ENCODE measurements at places on chromosomes 12 and 14.

DNA sequence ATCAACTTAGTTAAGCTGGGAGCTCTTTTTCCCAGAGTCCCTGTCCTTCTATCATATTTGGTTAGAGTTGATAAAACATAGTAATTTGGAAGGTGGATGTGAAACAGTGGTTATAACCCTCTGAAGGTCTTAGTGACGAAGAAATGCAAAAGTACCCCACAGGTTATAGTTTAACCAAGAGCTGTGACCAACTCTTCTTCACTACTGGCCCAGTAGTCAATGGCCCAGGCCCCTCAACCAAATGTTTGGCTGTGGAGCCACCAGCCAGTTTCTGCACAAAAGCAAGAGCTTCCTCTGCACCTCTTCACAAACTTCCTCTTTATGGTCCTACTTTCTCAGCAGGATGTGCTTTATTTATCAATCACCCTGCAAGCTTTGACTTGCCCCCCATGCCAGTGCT lies 132.6 kb downstream of the BMP4 start:
- DNase-seq = no peak

DNA sequence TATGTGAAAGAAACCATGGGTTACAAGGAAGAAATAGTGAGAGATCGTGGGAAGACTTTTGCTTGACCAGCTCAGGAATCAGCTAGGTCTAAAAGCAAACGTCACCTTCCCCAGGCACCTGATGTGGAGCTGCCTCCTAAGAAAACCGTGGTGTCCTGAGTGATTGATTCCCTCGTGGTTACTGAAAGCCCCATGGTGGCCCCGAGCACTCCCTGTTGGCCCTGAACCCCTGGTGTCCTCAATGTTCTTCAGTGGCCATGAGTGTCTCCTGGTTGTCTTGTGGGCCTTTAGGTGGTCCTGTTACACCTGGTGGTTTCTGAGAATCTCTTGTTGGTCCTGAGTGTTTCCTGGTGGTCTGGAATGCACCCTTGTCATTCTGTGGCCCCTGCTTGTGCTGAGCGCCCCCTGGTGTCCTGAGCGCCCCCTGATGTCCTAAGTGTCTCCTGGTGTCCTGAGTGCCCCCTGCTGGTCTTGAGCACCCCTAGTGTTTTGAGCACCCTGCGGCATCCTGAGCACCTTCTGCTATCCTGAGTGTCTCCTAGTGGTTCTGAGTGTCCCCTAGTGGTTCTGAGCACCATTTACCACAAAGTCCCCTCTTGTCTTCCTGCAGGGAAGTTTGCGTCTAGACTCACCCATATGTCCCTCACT lies 518.7 kb downstream of the TMEM121 start:
- DNase-seq = no peak

- no peak for DNase-seq
Observed at GRCh38 chr12:52243259-52243855, 10.3 kb downstream of the KRT7 start.

DNA sequence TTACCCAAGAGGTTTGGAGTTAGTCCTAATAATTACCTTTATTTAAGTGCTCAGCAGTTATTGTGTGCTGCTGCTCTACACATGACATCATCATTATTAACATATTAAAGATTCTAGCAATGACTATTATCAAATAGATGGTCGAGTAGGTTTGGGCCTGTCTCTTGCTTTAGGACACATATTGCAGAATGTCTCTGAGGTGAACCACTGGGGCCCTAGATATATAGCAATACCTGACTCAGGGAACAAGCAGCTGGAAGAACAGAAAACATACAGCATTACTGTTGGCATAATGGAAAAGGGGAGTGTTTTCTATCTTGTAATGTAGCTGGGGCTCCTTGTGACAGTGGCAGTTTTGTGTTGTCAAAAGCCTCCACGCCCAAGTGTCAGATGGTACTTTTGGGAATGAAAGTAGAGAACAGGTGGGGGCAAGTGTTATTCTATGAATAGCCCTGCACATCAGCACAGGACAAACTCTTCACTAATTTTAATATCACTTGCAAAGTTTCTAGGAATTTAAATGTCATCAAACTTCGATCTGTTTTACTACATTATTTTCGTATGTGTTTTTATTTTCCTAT lies 54.6 kb downstream of the C12orf56 start:
- DNase-seq = no peak

- DNase-seq = no peak
Observed at GRCh38 chr12:89781156-89781555, 72.5 kb upstream of the ATP2B1 start.

- DNase-seq = no peak
Observed at GRCh38 chr12:14810953-14811483, 3.0 kb downstream of the SMCO3 start.

DNA sequence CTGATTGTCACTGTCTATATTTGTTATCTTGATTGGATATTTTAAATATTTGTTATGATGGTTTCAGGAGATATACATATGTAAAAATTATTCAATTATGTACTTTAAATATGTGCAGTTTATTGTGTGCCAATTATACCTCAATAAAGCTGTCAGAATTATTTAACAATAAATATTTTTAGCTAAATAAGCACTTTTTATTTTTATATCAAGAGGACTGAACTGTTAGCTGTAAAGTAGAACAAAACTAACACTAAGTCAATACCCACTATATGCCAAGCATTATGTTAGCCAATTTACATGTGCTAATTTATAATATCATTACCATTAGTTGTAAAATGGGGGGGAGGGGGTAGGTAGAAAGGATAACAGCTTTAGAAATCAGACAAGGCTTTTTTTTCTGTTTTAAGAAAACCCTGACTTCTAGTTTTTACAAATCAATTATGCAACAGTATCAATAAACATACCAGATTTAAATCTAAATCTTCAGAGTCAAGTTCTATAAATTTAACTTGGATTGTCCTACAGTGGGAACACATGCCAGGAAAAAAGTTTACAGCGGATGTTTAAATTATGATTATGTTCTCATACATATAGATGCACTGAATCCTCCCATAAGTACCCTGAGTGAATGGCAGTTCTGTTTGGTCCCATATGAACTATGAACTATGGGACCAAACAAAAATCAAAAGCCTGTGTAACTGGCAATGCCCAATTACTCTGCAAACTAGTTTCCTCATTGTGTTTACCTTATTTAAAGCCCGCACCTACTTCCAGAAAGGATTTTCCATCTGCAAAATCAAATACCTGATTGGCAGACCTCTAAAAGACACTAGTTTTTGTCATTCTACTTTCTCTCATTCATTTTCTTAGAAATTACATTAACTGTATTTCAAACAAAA lies 2.8 kb downstream of the RALGAPA1 start:
- no peak for DNase-seq

DNA sequence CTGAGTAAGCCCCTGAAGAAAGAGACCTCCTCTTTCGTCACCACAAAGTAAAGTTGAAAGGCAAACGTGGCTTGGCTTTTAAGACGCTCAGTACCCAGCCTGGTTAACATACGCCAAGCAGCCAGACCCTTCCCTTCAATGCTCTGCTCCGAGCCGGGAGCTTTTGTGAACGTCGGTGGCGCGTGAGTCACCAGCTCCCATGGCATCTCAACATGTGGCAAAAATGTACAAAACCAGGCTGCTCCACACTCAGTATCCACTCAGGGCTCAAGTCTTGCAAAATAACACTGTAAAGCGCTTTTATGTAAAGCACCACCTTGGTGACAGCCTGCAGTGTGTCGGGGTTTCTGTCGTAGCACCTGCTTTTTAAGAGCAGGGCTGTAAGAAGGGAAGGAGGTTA lies 89.0 kb downstream of the SETD3 start:
- peak; percentile 33 for DNase-seq

- DNase-seq = no peak
Observed at GRCh38 chr12:24945845-24946244, 3.1 kb downstream of the BCAT1 start.

GRCh38 chr14:83006121-83006670 lies 1472.5 kb upstream of the SEL1L start:
- DNase-seq = no peak

DNA sequence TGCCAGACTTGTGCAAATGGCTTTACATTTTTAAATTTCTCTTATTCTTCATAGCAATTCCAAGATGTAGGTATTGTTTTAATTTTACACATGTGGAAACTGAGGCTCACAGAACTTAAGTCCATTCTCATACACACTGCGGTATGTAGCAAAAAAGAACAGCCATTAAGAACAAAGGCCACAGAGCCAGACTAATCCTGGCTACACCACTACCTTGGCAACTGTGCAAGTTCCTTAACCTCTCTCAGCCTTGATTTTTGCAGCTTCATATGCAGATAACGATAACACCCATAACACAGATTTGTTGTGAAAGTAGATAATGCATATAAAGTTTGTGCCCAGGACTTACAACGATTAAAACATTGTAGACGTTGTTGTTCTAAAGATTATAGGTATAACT lies 81.1 kb downstream of the ABCC9 start:
- no peak for DNase-seq

GRCh38 chr14:22517117-22517720 lies 71.8 kb downstream of the DAD1 start:
- DNase-seq = no peak

DNA sequence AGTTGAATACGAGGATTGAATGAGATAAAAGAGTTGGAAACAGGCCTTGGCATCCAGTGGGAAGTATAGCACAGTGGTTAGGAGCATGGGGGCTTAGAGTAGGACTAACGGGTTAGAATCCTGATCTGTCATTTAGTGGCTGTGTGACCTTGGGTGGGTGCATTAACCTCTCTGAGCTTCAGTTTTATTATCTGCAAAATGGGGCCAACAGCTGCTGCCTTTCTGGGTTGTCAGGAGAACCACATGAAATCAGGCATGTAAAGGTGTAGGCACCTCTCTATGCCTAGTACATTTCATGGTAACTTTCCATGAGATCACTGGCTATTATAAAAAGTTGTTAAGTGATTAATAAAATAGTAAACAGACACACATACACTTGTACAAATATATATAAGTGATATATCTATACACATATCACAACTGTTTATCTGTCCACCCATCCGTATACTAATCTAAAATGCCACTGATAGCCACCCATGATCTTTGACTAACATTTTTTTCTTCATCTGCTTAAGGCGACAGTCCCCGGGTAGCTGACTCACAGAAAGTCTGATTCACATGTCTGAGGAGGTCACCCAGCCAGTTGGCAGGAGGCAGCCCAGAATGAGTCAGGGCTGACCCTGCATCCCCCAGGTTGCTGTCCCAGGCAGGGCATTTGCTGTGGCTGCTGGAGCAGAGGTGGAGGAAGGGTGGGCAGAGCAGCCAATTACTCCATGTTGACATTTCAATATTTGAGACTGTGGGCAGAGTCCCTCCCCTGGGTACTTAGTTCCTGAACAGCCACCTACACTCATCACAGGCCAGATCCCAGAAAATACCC lies 125.6 kb upstream of the NOS1 start:
- peak; percentile 2 for DNase-seq

GRCh38 chr14:28779456-28779855 lies 12.9 kb downstream of the FOXG1 start:
- DNase-seq = no peak

- no peak for DNase-seq
Observed at GRCh38 chr14:75277815-75278421, 710 bp upstream of the FOS start.

DNA sequence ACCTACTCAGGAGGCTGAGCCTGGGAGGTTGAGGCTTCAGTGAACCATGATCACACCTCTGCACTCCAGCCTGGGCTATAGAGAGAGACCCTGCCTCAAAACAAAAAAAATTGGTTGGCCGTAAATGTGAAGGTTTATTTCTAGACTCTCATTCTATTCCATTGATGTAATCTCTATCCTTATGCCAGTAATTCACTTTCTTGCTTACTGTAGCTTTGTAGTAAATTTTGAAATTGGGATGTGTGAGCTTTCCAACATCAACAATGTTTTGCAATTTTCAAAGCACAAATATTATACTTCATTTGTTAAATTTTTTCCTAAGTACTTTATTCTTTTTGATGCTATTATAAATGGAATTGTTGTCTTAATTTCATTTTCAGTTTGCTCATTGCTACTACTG lies 24.6 kb downstream of the LIN52 start:
- no peak for DNase-seq

DNA sequence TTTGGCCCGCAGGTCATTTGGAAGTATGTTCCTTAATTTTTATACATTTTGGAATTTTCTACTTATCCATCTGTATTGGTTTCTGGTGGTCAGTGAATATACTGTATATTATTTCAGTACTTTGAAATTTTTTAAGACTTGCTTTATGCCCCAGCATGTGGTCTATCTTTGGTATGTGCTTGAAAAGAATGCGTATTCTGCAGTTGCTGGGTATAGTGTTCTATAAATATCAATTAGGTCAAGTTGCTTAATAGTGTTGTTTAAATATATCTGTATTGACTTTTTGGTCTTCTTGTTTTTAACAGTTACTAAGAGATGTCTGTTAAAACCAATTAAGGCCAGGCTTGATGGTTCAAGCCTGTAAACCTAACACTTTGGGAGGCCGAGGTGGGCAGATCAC lies 21.7 kb upstream of the SIX1 start:
- DNase-seq = no peak

GRCh38 chr14:69848903-69849391 lies 30.3 kb upstream of the SMOC1 start:
- DNase-seq = no peak

DNA sequence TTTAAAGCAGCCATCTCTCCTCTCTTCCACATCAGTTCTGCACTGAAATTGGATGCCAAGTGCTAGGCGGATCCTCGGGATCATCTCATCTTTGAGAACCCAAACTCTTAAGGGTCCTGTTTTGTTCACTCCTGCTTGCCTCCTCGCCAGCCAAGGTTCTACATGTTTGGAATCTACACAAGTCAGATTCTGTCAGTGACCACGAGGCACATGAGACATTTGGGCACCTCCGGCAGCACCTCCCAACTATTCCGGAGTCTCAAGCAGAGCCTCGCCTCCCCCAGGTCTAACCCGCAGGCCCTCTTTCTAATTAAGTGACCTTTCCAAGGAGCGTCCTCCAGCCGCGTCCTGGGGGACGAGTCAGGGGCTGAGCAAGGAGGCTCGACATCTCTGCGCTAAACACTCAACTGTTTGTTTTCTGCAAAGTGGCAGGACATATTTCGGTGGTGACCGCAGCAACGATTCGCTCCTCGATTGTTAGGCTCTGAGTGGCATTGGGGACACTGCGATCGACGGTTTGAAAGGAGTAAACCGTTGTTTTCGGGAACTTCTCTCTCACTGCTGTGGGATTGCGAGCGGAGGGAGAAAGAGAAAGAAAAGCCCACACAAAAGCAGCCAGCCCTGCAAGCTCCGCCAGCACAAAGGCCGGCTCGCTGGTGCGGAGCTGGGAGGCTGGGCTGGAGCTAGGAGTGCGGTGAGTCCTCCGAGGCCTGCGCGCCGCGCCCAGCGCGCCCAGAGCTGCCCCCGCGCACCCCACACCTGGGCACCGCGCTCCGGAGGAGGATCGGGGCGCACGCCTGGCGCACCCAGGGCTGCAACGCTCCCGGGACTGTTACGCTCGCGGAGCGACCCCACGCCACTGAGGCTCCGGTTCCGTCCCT lies 640 bp downstream of the ARMH4 start:
- no peak for DNase-seq

DNA sequence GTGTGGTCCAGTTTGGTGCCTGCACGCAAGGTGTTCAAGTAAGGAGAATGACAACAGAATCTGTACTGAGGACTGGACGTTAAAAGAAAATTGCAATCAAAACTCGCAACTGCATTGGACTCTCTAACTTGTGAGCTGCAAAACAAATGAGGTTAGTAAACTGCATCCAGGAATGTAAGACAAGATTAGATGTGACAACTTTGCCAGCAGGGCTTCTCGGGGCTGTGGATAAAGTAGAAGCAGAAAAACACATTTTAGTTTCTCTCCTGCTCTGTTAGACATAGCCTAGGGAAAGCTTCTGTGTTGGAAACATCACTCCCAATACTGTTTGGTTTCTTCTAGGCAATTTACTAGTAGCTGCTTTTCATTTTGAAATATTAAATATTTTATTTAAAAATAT lies 338.2 kb upstream of the NAV3 start:
- DNase-seq = no peak

Data from AG04449 (cell line).